Activated naive CD4-positive, alpha-beta T cell treated with anti-CD3 and anti-CD28 coated beads, Interleukin-2, amount 50 U/mL, for 72 hours (primary cell): ENCODE measurements at places on chromosomes 12 and 14.

DNA sequence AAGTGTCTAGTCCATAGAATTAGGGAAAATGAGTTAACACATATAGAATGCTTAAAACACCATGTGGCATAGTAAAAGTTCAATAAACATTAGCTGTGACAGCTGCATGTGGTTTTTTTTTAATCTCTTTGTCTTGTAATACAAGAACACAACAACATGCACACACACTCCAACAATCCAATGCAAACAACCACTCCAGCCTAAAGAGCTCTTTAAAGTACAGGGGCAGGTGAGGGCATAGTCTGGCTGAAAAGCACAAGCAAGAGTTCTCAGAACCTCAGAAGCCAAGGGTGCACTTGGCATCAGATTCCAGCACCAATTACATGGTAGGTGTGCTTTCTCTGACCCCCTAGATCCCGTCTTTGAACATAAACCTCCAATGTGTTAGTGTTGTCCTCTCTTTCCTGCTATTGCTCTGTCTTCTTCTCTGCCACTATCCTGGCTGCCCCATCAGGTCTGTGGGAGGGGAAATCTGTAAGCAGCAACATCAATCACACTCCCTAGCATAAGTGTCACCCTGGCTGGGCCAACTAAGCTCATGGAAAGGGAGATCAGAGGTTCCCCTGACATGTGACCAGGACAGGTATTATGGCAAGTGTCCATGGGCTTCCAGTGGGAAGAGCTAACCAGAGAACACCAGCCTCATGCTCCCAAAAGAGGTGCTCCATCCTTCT is 91.0 kb downstream of the SLC8A3 start:
- no peak for DNase-seq

DNA sequence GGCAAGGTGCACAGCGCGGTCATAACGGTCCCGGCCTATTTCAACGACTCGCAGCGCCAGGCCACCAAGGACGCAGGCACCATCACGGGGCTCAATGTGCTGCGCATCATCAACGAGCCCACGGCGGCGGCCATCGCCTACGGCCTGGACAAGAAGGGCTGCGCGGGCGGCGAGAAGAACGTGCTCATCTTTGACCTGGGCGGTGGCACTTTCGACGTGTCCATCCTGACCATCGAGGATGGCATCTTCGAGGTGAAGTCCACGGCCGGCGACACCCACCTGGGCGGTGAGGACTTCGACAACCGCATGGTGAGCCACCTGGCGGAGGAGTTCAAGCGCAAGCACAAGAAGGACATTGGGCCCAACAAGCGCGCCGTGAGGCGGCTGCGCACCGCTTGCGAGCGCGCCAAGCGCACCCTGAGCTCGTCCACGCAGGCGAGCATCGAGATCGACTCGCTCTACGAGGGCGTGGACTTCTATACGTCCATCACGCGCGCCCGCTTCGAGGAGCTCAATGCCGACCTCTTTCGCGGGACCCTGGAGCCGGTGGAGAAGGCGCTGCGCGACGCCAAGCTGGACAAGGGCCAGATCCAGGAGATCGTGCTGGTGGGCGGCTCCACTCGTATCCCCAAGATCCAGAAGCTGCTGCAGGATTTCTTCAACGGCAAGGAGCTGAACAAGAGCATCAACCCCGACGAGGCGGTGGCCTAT is 875 bp downstream of the HSPA2 start:
- peak; percentile 63 for DNase-seq

- DNase-seq, result no peak
Observed at GRCh38 chr12:106733660-106734059, 40.8 kb upstream of the RIC8B start.

GRCh38 chr12:71780237-71780822 is 25.7 kb downstream of the RAB21 start:
- peak; percentile 22 for DNase-seq

- no peak for DNase-seq
Observed at GRCh38 chr12:130815028-130815741, 23.9 kb downstream of the STX2 start.

DNA sequence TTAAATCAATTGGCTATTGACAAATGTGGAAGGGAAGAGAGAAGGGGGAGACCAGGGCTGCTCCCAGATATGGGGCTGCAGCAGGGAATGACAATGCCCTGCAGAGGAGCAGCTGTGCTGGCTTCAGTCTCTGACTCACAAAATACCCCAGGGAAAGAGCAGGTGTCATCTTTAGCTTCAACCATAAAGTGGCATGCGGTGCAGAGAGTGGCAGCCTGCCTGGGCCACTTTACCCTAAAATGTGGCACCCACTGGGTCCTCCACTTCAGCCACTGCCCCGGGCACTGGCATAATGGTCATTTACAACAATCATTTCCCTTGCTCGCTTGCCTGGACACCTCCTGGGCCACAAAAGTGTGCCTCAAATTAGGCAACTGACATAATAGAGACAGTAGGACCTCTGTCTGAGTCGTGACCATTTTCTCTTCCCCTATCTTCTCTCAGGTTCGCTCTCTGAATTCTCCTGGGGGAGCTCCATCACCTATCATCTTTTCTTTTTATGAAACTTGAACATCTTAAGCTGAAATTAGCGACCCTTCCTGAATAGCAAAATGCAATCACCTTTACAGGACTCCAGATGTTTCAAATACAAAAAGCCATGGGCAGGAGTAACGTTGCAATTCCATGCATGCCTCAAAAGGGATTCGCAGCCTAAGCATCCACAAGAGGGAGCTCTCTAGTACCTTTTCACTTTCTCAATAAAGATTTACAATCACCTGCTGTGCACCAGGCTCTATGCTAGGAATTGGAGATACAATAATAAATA is 179.9 kb upstream of the ATF7IP start:
- DNase-seq, result peak; percentile 32

- DNase-seq, result no peak
Observed at GRCh38 chr14:102975662-102976061, 53.2 kb downstream of the AMN start.

DNA sequence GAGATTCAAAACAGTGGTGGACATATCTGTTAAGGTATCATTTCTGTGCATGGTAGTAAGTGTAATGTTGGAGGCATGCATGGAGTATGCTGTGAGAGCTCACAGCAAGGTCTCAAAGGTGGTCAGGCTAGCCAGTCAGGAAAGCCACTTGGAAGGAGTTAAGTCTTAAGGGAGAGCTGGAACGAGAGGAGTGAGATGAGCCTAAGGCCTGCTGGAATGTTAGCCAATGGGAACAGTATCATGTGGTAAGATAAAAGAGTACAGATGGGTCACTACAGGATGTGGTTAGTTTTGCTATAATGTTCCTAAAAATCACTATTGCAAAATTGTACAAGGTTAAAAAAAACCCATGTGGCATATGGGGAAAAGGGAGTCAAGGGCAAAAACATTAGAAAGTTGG is 311.7 kb upstream of the E2F7 start:
- no peak for DNase-seq

- DNase-seq, result no peak
Observed at GRCh38 chr14:95258754-95259593, 60.7 kb downstream of the CLMN start.

- no peak for DNase-seq
Observed at GRCh38 chr12:110616471-110617115, 2.7 kb downstream of the TCTN1 start.

- no peak for DNase-seq
Observed at GRCh38 chr12:55727643-55728185, 1.1 kb downstream of the CD63 start.

DNA sequence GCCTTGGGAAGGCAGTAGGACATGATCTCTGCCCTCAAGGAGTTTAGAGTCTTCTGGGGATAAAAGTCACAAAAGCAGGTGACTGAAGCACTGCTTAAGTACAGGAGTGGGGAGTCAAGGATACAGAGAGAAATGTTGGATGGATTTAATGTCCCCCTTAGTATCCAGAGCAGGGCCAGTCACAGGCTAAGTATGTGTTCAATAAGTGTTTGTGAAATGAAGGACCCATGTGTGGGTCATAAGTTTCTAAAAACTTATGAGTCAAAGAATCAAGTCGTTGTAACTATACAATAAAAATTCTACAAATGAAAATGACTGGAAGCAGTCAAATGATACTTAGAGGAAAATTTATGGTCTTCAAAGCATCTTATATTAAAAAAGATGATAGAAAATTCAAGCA is 25.1 kb downstream of the KRT80 start:
- DNase-seq, result no peak

GRCh38 chr12:102735104-102735503 is 181.9 kb downstream of the PAH start:
- DNase-seq, result no peak
